Retina (tissue), 1 donor: ENCODE measurements at places on chromosomes 4 and X.
A peak's percentile ranks its signal among the peaks of the same experiment; 100 is the strongest.

GRCh38 chr4:16897991-16898827 is at the start of gene LDB2:
Gene LDB2, minus strand, starts transcription at chr4:16898645.
- peak; percentile 75 for DNase-seq

- peak; percentile 63 for DNase-seq
These were observed 91.9 kb downstream of the TSPAN5 start for GRCh38 chr4:98566361-98567008.

DNA sequence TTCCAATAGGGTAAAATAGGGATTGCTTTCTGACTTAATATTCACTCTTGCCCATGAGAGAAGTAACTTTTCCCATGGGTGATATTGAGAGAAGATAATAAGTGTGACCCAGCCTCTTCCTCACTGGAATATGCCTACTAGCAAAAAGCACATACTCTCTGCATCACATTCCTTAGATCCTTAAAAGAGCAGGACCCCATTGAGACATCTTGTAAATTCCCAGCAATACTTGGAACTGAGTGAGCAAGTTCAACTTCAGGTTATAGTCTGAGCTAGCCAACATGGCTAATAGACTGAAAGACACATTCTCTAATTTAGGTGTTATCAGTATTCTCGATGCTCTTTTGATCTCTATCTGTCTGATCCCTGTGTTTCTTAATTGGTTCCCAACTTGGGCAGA is 1372.3 kb downstream of the STIM2 start:
- DNase-seq, result no peak

DNA sequence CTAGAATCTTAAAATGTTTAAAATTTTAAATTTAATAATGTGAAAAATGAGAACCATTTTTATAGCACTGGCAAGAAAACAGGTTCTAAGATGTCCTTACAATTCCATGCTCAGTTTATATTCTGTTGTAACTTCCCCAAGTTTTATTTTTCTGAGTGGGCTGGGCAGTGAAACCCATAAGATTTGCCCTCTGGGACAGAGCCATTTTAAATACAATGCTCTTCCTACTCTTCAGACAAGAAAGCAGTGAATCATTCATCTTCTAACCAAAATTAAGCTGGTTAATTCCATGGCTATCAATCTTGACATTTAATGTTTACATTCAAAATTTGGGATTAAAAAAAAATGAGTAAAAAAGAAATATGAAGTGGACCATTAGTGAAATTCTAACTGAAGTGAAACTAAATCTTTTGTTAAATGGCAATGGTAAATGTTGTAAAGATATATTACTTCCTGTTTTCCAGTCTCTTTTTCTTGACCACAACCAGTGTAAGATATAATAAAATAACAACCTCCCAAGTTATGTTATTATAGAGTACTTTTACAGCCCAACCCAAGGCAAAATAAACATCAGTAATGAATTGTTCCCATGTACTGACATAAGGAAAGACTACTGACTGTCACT is 37.2 kb upstream of the PTPN13 start:
- DNase-seq, result no peak

- no peak for DNase-seq
These were observed 134.5 kb downstream of the MGST2 start for GRCh38 chr4:139800082-139800481.
